ENCODE measurements at places on chromosomes 12 and 14. TPM values are rescaled to one million over a fixed set of nuclear protein-coding genes. Genes with fewer than 3 reads are reported as not detected.
A peak's percentile ranks its signal among the peaks of the same experiment; 100 is the strongest.

- DNase-seq: peak; percentile 55
Measured at GRCh38 chr12:131202592-131203378, 249.1 kb downstream of the ADGRD1 start.

DNA sequence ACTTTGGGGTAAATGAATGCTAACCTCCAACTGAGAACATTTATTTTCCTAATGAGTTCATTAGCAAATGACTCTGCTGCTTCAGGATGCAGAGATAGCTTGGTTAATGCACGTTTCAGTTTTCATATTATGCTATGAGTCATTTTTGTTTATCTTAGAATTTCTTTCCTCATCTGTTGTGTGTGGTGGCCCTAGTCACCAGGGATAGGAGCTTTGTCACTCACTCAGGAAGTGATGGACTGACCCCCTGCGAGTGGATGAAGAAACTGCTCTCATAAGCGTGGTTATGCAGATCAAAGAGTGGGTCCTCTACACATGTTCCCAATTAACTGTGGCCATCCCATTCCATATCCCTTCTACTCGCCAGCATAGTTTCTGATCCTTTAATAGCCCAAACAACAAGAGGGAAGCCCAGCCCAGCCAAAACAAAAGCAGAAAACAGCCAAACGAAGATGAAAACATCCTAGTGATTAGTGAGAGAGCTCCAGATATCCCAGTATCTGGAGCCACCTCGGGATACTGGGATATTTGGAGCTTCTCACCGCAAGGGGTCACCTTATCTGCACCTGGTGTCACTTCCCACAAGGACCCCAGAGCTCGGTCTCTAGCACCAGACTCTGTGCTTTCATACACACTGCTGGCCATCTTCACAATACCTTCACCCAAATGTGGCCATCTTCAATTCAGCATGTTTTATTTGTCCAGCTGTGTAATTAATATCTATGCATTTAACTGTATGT is 8.6 kb downstream of the TC2N start:
- DNase-seq: no peak

DNA sequence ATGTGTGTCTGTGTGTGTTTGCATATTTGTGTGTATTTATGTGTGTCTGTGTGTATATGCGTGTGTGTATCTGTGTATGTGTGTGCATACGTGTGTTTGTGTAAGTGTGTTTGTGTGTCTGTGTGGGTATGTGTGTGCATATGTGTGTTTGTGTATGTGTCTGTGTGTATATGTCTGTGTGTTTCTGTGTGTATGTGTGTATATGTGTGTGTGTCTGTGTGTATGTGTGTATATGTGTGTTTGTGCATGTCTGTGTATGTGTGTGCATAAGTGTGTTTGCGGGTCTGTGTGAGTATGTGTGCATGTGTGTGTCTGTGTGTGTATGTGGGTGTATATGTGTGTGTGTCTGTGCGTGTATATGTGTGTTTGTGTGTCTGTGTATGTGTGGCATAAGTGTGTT is 1030.5 kb upstream of the TMEM132C start:
- no peak for DNase-seq

The SDR9C7 gene
- not detected for total RNA-seq

The HOXC11 gene
- not detected for total RNA-seq
